Stimulated activated CD4-positive, alpha-beta T cell treated with anti-CD3 and anti-CD28 coated beads, Interleukin-12 subunit alpha, Interleukin-12 subunit beta, amount 100 ng/mL, for 4 hours (primary cell): ENCODE measurements at places on chromosomes 5 and 9.

DNA sequence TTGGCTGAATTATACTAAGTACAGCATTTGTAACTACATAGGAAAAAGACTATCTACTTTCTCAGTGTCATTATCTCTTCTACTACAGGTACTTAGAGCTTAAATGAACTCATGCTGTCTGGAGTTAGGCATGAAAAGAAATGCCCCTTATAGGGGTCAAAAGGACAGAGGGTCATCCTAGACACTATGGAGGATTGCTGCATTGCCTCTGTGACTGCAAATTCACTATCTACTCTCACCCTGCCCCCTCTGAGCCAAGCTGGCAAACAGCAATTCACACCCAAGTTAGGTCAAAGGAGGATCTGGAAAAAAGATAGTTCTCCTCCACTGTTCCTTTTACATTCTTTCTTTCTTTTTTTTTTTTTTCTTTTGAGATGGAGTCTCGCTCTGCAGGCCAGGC, 36.7 kb downstream of the ANKRD31 start:
- no peak for DNase-seq

GRCh38 chr9:79656169-79656568, 84.4 kb downstream of the TLE4 start:
- DNase-seq, result no peak

GRCh38 chr5:158953929-158954534, 145.7 kb downstream of the EBF1 start:
- no peak for DNase-seq

DNA sequence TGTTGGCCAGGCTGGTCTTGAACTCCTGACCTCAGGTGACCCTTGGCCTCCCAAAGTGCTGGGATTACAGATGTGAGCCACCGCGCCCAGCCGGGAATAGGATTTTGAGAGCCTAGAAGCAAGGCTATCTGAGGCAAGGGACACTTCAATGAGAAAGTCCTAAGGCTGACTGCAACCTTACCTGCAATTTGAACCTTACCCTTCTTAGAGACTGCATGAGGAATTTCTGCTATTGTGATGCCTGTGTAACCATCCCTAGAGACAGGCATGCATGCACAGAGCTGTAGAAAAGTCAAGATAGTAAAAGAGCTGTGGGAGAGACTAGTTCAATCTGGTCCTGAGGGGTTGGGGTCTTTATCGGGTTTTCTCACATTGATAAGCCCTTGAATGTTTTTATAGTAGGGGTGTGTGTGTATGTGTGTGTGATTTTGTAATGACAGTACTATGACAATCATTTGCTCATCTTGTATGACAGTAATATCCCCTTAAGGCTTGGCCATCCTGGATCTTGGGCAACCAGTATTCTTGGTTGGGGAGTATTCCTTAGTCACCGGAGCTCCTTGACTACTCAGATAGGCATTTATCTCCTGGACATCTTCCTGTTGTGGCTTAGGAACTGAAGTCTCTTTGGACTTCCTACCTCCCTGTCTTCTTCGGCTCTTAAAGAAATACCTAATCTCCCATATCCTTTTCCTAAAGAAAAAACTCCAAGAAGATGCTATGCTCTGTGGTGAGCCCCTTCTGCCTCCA, 11.2 kb downstream of the DNAJB5 start:
- no peak for DNase-seq

DNA sequence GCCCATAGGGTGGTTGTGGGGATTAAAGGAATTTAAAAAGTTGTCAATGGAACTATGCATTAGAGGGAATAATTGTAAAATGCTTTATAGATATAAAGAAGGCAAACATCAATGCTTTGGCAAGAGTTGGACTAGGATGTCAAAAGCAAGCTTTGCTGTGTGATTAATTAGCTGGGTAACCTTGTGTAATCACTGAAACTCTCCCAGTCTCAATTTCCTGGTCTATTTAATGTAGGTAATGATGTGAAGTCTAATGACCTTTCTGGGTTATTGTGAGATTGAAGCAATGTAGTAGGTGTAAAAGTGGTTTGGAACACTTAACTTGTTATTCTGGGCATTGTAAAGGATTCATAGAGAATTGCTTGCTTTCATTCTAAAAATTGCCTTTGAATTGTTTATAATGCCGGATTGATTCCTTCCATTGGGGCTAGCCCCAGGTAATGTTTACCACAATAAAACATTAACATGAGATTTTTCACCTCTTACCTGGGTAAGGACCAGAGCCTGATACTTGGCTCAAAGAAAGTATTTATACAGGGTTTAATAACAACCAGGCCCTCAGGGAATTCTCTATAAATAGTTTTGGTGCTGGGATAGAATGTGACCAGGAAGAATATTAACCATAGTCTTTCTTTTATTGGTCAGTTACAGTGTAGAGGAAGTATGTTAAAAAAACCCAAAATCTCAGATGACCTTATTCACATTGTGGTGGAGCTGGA, 30.0 kb upstream of the CLINT1 start:
- DNase-seq, result no peak

DNA sequence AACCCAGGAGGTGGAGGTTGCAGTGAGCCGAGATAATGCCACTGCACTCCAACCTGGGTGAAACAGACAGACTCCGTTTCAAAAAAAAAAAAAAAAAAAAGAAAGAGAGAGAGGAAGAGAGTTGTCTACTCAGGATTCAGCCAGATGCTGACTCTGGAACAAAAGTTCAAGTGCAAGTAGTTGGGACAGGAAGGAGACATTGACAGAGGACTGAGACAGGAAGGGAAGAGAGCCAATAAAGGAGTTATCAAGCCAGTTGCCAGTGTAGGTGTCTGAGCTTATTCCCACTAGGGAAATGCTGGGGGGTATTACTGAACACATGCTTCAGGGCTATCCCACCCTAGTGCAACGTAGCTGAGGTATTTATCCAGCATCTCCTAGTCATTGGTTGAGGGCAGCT, 147.7 kb upstream of the SLC1A3 start:
- no peak for DNase-seq

DNA sequence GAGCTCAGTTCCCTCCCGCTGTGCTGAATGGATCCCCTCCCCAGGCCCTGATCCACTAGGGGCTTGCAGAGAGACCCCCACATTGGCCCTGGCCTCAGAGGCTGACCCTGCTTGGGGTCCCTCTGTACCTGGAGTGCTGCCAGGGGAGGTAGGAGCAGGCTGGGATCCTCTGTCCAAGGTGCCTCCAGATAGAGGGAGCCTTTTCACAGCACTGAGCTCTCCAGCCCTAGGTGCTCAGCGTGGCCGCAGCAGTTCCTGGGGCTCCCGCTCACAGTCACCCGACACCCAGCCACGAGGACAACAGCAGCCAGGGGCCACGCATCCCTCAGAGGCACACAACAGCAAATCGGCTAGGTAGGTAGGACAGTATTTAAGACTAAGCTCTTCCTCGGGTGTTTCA, 62.2 kb upstream of the IRX2 start:
- no peak for DNase-seq

DNA sequence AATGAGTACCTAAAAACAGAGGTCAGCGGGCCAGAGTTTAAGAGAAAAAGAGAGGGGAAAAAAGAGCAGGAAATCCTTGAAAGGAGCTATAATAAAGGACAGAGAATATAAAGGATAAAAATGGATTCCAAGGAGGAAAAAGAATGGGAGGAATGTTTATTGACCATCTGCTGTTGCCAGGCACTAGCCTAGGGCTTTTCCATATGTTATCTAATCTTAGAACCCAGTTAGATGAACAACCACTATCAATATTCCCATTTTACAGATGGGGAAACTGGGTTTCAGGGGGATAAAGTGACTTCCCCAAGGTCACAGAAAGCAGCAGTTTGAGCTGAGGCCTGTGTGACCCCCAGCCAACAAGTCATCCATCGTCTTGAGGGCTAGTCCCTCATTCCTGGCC, 232.5 kb downstream of the NR3C1 start:
- DNase-seq, result no peak

- DNase-seq, result peak; percentile 11
Observed at GRCh38 chr5:123549256-123549904, 37.4 kb downstream of the CSNK1G3 start.

DNA sequence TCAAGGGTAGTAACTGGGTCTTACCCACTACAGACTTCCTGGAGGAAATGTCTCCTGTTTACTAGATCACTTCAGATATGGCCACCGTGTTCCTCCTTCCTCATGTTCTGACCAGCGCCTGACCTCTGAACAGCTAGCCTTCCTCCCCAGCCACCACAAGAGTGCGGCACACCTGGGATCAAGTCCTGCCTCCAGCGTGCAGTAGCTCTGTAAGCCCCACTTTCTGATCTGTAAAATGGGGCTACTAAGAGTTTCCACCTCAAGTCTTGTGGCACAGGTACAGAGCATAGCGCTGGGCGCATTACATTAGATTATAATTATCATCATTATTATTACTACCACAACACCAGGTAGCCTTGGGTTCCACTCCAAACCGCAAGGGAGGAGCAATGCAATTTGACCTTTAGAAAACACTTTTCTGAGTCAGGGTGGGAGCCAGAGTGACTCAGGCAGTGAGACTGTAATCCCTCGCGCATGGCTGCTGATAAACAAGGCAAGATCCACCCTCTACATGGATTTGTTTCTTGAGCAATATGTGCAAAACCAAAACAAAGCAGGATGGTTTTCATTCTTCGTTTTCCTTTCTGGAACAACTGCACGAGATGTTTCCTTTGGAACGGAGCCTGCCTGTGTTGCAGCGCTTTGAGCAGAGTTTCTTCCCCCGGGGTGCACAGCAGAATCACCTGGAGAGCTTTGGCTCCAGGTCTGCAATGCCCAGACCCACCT, 65.0 kb upstream of the ANGPTL2 start:
- DNase-seq, result no peak

GRCh38 chr9:130681769-130682420, 11.7 kb upstream of the EXOSC2 start:
- peak; percentile 18 for DNase-seq

DNA sequence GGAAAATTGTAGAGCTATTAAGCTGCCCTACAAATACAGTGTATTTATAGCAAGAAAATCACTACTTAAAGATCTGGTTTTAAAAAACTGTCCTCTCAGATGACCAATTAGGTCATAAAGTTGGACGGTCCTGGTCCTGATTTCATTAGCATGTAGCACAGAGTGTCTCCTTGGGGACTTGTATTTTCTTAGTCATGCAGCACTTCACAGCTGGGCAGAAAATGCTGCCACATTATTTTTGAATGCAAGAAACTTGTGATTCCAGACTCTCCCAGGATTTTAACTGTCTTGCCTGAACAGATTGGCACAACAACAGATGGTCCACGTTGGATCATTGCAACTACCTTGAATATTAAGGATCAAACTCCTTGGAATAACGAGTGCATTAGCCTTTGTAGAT, 348.1 kb upstream of the SGCD start:
- no peak for DNase-seq

- DNase-seq, result no peak
Observed at GRCh38 chr5:136075466-136075891, 46.7 kb downstream of the TGFBI start.

GRCh38 chr5:150492621-150493020, 15.3 kb upstream of the NDST1 start:
- DNase-seq, result no peak
